Activated naive CD4-positive, alpha-beta T cell treated with anti-CD3 and anti-CD28 coated beads, Interleukin-2, amount 50 U/mL, for 72 hours (primary cell): ENCODE measurements at places on chromosomes 3 and 15. TPM values are rescaled to one million over a fixed set of nuclear protein-coding genes. Genes with fewer than 3 reads are reported as not detected.

DNA sequence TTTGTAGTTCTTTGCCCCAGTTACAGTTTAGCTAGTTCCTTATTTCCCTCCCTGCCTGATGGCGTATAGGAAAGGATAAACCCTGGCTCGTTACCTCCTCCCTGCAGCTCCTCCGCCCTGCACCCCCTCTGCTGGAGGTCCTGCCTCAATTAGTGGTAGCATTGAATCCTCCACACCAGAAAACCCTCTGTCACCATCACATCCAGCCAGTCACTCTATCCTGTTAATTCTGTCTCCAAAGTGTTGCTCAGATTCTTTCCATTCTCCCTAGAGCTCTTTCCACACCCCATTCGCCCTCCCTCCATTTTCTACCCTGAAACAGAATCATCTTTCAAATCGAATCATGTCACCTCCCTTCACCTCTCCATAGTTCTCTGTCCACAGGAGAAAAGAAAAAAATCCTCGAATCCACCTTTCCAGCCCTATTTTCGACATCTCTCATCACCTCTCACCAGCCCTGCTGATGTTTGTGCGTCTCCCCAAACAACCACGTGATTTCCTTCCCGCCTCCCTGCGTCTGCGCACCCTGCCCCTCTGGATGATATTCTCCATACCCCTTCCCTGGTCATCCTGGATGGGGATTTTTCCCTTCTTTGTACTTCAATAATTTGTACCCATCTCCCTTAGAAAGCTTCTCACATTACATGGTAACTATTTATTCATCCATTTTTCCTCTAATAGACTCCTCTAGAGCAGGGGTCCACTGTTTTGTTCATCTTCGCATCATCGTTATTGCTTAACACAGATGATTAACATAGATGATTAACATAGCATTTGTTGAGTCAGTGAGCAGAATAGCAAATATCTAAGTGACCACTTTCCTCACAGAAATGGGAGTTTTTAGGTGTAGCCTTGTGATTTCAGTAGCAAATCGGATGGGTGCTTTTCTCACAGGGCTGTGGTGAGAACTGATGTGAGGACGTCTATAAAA lies 37.1 kb downstream of the MAP3K13 start:
- DNase-seq: no peak

DNA sequence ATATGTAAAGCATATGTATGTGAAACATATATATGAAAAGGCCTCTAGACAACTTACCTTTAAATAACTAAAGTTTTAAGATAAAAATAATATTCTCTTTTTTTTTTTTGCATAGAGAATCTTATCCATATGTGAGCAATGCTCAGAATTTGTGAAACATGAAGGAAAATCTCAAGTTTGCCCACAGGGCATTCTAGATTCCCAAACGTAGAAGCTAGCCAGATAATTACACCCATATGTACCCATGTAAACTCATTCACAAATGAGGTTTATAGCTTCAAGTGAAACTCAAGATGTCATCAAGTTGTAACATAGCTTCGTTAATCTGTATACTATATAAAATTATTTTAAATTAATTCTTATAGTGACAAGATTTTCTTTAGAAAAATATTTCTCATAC lies 537.3 kb upstream of the NR2F2 start:
- no peak for DNase-seq

DNA sequence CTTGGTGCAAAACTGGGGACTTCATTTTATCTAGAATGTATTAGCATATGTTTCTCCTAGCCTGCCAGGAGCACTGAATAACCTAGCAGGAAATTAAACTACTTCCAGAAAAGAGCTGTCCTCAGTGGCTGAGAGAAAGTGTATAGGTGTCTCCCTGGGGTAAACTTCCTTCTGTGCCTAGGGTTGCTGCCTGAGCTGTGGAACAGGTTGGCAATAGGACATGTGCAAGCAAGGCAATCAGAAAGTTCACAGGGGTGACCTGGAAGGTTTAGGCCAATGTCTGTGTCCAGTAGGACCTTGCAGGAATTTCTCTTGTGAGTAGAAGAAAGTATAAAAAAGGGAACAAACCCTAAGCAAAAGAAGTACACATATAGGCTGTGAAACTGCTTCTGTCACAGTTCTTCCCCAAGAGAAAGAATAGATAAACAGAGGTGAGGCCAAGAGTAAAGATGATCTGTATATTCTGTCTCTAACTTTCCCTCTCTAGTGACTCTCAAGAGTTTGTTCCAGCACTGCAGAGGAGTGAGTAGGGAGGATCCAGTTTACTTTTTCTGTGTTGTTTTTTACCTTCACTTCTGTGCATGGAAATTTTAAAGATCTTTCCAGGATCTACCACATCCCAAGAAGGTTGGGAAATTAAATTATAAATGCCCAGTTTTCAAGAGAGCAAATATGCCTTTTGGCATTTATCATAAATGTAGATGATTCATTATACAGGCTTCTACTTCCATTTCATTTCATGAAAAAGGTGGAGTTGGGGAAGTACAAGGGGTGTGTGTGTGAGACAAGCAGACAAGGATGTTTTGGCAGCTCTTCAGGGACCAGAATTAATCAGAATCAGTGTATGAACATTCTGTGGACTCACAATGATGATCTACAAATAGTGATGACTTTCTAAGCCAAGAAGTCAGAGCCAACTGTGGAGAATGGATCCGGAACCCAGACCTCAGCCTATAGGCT lies 155.2 kb downstream of the RBPMS2 start:
- no peak for DNase-seq

CD86 gene
- 0.49 TPM for total RNA-seq

PLA2G4D gene
- not detected for total RNA-seq

GRCh38 chr15:29872716-29873115 lies 50.4 kb upstream of the TJP1 start:
- DNase-seq: no peak

DNA sequence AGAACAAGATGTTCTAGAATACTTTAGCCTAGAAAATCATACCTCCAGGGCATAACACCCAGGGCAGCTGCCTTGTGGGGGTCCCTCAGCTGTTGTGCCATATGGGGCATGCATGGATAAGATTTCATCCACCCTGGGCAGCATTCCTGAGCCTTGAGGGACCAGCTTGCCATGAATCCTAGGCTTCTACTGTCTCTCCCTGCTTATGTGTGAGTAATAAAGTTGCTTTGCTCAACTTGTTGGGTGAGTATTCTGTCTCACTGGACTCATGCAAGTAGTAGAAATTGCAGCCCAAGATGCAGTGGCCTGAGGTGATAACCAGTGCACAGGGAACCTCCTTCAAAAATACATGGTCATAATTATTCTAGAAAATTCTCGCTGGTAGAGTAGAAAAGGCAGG lies 52.1 kb upstream of the EPHB1 start:
- DNase-seq: no peak

DNA sequence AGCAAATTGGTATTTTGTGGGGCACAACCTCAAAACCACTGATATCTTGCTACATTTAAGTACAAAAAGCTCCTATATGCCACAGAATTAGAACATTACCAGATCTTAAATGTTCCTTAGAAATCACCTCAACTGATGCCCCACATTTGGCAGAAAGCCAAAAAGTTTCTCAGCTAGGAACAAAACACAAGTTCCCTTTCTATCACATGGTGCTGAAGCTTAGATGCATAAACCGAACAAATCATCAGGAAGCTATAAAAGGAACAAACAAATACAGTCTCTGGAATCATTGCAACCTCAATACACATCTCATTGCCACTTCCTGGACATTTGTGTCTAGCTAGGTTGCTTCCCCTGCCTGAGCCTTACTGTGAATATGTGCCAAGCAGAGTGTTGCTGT lies 492.6 kb downstream of the LPP start:
- no peak for DNase-seq

GOLGA6B gene
- not detected for total RNA-seq

DNA sequence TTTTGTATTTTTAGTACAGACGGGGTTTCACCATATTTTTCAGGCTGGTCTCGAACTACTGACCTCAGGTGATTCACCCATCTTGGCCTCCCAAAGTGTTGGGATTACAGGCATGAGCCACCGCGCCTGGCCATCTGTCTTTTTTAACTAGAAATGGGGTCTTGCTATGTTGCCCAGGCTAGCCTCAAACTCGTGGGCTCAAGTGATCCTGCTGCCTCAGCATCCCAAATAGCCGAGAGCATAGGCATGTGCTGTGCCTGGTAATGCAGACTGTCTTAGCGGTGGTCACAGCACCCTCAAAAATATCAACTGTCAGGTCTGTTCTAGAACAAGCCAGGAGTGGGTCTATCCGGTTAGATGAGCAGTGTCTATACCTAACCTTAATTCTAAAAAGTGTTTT lies 48.2 kb downstream of the SPATA12 start:
- DNase-seq: no peak

DNA sequence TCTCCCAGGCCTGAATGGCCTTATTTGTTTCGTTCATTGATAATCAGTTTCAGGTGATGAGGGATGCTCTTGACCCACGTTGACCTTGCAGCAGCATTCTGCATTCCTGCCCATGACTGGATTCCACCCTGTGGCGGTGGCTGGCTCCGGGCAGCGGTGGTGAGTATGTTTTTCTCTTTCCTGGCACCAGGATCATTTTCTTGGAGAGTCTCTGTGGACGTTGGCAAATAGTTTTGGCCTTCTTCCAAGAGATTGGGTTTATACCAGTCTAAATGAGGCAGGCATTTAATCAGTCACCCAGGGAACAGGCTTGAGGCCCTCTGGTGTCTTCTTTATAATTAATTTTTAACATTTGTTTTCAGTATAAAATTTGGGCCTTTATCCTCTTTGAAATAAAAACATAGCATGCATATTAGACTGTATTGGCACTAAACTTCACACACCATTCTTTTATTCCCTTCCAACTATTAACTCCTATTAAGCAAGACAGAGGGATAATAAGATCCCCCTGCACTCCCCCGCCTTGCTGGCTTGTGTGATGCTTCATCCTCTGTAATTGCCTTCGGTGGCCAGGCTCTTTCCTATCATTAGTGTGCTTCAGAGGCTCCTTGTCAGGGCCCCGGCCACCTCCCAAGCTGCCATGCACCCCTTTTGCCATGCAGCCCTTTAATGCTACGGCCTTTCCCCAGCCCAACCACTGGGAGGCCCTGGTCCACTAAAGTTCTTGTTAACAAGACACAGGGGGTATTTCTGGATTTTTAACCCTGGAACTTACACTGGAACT lies 176.2 kb upstream of the TOPAZ1 start:
- DNase-seq: no peak

DNA sequence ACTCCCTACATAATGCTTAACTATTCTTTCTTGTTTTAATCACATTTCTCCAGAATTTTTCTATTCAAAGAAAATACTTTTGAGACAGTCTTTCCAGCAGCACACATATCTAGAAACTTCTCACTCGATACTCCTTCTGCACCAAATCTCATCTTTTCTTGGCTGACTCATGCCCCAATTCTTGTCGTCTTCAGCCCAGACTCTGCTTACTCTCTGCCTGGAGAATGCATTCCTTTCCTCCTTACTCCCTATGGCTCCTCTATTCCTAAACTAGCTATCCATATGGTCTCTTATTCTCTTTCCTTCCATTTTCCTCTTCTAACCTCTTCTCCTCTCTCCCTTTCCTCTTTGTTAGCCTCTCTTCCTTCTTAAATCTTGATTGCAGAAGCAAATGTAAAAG lies 158.7 kb downstream of the GBE1 start:
- DNase-seq: no peak

GATA2 gene
- total RNA-seq: 1.4 TPM

DNA sequence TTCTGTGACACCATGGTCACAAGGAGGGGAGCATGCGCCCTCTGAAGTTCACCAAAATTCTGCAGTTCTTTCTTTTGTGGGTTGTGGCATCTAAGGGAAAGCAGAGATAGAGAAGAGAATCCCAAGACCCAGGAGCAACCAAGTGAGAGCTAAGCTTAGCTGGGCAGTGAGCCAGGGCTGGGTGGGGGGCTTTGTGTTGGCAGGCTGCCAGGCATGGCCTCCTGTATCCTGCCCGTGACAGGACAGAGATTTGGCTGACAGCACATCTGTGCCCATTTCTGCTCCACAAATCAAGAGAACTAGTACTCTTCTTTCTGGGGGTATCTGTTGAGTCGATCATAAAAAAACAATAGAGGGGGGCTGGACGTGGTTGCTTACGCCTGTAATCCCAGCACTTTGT lies 66.2 kb downstream of the NMNAT3 start:
- no peak for DNase-seq

SCG5 gene
- total RNA-seq: 2.0 TPM

CACNA2D3 gene
- not detected for total RNA-seq

DNA sequence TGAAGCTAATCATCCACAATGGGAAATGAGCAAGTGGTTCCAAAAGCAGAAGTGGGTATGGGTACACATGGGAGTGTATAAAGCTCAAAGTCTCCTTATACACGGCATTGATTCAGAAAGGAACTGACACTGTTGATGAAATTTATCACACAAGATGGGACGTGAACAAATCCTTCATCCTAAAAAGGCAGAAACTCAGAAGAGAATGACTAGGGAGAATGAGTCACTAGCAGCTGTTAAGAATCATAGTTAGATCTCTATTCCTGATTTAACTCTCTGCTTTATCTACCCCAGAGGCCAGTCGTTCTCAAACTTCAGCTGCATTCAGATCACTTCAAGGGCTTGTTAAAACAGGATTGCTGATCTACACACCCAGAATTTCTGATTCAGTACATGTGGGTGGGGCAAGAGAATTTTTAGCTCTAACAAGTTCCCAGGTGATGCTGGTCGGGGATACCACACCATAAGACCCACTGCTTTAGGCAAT lies 97.7 kb upstream of the PHLDB2 start:
- peak; percentile 34 for DNase-seq

DNA sequence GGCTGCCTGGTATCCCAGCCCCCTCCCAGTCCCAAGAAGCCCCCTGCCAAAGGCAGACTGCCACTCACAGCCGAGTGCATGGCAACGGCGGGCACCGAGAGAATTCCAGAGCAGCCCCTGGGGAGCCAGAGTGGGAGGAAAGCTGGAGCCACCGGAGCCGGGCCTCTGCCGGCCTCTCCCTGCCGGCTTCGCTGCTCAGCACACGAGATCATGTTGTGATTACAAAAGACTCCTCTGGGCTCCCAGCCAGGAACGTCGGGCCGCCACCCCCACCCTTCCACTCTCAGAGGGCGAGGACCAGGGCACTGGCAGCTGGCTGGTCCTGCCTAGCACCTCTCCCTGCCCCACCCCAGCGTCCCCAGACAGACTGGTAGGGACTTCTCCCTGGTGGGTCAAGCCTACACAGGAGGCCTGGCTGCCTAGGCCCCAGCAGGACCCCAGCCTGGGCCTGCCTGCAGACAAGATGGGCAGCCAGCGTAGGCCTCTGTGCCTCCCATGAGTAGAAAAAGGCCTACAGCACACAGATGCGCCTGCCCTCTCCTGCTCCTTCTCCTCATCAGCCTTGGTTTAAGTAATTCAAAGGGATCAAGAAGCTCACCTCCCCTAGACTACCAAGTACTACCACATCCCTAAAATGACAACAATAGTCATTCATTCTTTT lies at the start of gene CCDC9B:
TSS of gene CCDC9B (minus strand) at position 200 of the 661 bp plus-strand sequence. CDS start at position 80, 120 bp downstream.
- no peak for DNase-seq

DNA sequence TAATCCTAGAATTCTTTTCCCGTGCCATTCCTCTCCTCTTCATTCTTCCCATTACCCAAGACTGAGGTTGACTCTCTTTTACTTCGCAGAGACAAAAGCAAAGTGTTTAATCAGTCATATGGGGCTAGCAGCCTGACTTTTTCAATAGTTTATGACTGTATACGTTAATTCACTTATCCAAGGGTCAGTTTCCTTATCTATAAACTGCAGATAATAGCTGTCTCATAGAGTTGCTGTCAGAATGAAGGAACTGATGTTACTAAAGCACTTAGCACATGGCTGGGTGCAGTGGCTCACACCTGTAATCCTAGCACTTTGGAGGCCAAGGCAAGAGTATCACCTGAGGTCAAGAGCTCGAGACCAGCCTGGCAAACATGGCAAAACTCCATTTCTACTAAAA lies 43.5 kb upstream of the ULK4 start:
- no peak for DNase-seq
